ENCODE measurements at places on chromosomes 5 and 9. TPM values are rescaled to one million over a fixed set of nuclear protein-coding genes. Genes with fewer than 3 reads are reported as not detected.

GRCh38 chr5:3182133-3182876 is 413.3 kb upstream of the IRX1 start:
- no peak for DNase-seq

Gene TMEM215
- not detected for total RNA-seq

GRCh38 chr9:97039514-97039860 is 545 bp upstream of the CTSV start:
- no peak for DNase-seq

DNA sequence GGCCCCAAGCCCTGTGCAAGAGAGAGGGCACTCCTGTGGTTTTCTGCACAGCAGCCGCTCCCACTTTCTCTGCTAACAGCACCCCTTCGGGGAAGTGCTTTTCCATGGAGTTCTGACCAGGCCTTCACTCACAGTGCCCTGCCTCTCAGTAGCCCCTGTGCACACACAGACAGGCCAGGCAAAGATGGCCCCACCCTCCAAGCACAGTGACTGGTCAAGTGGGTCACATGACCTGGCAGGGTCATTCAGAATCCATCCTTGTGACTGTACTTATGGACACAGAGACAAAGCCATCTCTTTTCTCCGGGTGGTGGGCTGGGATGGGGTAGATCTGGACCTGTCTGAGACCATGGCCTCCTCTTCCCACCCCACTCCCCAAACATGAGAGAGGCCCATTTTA is 82.5 kb downstream of the PSD2 start:
- peak; percentile 51 for DNase-seq

DNA sequence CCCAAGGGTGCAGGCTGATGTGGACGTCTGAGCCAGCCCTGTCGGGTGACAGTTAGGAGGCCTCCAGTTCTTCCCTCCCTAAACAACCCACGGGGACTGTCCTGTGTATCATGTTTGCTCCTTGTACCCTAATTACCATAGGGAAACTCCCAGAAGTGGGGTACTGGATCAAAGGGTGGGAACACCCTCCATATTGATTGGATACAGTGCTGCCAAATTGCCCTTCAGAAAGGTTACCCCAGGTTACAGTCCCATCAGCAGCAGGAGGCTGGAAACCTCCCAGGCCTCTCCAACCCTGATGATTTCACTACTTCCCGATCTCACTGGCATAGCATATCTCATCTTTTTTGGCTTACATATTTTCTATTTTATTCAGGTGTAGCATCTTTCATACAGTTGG is 22.0 kb downstream of the UBE2QL1 start:
- no peak for DNase-seq

Gene HMGCS1
- total RNA-seq: 34.3 TPM

- DNase-seq: no peak
Observed at GRCh38 chr5:120677481-120677880, 213.4 kb downstream of the PRR16 start.

- DNase-seq: no peak
Observed at GRCh38 chr5:67063791-67064190, 132.8 kb downstream of the CD180 start.

GRCh38 chr9:35280399-35280798 is 118.6 kb downstream of the UNC13B start:
- no peak for DNase-seq

GRCh38 chr5:78720227-78720985 is 71.8 kb upstream of the LHFPL2 start:
- DNase-seq: no peak

Gene HARS1
- total RNA-seq: 46.0 TPM

- DNase-seq: peak; percentile 78
Observed at GRCh38 chr5:53479590-53480415, 626 bp upstream of the FST start.

Gene NR5A1
- 204 TPM for total RNA-seq

GRCh38 chr9:86075132-86076109 is 23.9 kb downstream of the GOLM1 start:
- DNase-seq: no peak

- DNase-seq: no peak
Observed at GRCh38 chr9:79984429-79985067, 412.8 kb downstream of the TLE4 start.

DNA sequence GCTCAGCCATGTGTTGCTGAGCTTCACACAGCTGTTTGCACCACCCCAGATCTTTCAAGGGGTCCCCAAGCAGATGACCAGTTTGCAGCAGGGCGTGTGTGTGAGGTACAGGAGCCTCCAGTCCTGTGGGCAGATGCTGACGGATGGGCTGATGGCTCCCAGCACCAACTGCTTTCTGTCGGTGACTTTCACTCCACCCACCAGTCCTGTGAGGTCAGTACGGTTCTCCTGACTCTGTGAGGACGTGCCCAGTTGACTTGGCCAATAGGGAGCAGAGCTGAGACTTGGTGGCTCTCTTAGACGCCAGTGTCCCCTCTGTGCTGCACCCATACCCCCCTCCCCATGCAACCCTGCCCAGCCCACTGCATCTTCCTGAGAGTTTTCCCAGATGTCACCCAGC is 19.7 kb downstream of the COL5A1 start:
- DNase-seq: no peak

DNA sequence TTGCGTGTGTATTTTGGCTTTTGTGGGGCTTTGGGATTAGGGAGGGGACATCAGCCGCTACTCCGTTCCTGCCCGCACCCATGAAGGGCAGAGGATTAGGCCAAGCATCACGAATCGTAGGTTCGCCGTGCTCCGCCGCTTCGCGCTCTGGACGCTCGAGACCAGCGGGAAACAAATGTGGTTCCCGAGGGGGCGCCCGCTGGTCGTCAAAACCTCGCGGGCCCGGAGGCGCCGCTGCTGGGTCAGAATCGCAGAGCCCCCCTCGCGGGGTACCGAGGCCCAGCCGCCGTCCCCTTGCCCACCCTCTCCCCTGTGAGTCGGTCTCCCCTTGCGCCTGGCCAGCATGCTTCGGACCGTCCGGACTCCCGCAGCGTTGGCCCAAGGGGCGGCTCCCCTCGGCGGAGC is 2.3 kb upstream of the PAX5 start:
- peak; percentile 89 for DNase-seq

Gene SPATA31A3
- total RNA-seq: not detected

Gene ESM1
- not detected for total RNA-seq

Gene CYSRT1
- total RNA-seq: not detected

GRCh38 chr9:8955315-8955714 is 1155.7 kb upstream of the DMAC1 start:
- DNase-seq: no peak

Gene CORO2A
- total RNA-seq: 5.1 TPM

DNA sequence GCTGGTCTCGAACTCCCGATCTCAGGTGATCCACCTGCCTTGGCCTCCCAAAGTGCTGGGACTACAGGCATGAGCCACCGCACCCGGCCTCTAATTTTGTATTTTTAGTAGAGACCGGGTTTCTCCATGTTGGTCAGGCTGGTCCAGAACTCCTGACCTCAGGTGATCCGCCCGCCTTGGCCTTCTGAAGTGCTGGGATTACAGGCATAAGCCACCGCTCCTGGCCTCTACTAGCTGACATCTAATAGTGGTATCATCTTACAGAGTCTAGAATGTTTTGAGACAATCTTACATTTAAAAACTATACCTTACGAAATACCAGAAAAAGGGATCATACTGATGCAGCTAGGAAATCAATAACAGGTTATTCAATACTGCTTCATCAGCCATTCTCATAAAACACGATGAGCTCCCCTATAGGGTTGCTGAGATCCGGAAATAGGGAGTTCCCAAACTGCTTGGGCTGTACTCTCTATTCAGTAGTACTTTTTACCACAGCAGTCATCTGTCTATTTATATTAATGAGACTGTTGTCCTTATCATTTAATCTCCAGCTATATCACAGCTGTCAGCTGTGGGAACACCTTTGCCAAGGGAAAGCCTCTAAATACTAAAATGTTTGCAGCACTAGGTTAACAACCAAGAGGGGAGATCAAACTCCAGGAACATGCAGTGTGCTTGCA is 8.1 kb upstream of the UBE2D2 start:
- peak; percentile 13 for DNase-seq

- DNase-seq: no peak
Observed at GRCh38 chr5:150001660-150002486, 1.3 kb downstream of the HMGXB3 start.

DNA sequence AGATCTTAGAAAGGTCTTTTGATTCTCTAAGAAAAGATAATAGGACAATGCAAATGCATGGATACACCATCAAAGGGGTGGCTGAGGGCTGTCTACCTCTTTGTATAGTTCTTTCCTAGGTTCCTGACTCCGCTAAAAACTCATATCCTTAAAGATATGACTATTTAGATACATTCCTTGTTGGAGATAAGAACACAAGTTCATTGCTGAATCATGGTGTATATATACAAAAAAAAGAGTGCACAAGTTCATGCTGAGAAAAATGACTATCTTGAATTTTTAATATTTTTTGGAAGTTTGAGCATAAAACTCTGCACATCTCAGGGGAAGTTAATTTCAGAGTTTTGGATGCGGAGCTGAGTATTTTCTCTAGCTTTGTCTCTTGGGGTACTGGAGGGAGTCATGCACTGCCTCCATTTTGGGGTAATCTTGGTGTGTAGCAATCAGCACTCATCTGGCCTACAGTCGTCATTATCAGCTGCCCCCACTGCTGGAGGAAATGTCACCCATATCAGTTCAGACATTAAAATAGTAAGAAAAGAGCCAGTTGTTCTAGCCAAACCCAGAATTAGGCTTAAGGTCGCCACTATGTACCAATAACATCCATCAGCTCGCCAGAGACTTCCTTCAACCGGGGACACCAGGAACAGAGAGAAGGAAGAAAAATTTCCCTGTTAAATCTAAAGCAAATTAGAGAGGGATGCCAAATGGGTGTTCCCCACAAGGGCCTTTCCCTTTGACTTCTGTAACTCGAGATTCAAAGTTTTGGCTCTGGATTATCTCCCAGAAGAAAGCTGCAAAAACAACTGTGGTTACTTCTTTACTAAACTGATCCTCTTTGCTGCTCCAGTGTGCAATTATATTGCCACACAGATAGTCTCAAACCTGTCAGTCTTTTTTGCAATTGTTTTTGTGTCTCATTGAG is 49.0 kb downstream of the PTTG1 start:
- no peak for DNase-seq

Gene OR2V1
- not detected for total RNA-seq

GRCh38 chr5:134397196-134397595 is 14.5 kb downstream of the CDKN2AIPNL start:
- DNase-seq: no peak

GRCh38 chr5:31492869-31493268 is 39.0 kb downstream of the DROSHA start:
- DNase-seq: no peak

Gene UNC5A
- total RNA-seq: not detected

All from spleen (tissue), 13 donors.